Jurkat, Clone E6-1 (cell line): ENCODE measurements at places on chromosomes 7 and 10.

GRCh38 chr7:85392789-85393188, 205.9 kb upstream of the SEMA3D start:
- DNase-seq = no peak

DNA sequence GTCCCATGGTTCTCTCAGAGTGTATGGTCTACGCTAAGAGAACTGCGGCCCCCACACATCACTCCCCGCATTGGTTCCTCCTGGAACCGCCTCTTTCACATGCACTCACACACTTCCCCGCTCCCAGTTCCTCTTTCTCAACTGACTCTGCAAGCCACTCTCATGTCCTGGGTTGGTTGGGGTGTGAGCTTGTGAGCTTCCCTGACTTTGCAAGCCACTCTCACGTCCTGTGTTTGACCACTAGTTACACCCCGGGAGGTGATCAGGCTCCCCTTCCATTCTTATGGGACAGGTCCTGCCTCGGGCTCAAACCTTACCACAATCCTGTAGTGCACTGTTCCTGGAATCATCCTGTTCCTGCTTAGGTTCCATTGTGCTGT, 105.0 kb downstream of the TRIM24 start:
- DNase-seq = no peak

- no peak for DNase-seq
Measured at GRCh38 chr10:129869596-129870473, 94.2 kb downstream of the EBF3 start.

DNA sequence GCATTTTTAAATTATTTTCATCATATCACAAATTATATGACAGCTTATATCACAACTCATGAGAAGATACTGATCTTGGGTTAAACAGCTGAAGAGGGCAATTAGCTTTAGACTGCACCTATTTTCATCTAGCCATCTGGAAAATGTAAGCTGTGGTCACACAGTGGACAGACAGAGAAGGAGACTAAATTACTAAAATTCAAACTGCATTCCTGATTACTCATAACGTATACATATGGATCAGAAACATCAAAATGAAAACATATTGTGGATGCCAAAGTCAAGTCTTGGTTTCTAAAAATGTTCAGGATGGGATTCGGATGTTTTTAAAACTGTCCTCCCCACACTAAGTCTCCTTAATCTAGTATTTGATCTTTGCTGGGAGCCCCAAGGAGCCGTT, 6.6 kb downstream of the BBIP1 start:
- DNase-seq = no peak

DNA sequence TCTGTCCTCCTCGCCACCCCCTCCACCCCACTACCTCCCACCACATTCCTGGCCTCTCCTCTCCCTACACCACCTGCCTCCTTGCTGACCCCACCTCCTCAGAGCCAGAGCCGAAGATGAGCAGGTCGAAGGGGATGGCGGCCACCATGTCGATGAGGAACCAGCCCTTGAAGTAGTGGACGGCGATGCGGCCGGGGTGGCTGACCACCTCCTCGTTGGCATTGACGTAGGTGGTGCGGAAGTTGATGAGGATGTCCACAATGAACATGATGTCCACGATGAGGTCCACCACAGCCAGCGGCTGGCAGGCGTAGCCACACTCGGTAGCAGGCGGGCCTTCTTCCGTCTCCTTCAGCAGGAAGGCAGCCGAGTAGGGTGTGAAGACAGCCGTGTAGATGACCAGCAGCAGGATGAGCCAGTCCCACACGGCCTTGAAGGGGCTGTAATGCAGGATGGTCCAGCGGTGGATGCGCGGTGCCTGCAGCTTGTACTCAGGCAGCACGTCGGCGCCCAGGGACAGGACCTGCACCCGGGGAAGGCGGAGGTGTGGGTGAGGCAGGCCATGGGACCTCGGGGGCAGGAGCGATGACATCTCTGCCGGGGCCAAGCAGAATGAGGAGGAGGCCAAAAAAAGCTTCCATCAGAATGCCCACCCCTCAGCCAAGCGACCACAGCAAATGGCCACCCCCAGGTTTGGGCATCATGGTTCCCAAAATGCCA, 25.6 kb downstream of the KCNH2 start:
- no peak for DNase-seq

DNA sequence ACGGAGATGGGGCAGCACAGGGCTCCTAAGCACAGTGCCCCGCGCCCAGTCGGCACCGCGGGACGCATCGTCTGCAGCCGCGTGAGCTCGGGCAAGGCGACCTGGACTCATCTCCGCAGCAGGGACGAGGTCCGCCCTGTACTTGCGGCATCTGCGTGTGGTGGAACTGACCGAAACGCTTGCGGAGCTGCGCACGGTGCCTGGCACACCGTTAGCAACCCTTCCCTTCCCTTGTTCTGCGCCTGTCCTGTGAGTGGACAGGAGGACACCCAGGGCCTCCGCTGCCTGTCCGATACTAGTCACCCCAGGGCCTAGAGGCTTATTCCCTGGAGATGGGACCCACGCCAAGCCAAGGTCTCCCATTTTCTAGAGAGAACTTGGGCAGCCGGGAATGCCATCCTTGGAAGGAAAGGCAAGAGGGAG, 98.5 kb downstream of the WDR11 start:
- DNase-seq = no peak

GRCh38 chr10:98316170-98316569, 48.2 kb upstream of the LOXL4 start:
- no peak for DNase-seq

- no peak for DNase-seq
Measured at GRCh38 chr10:29546773-29547313, 87.9 kb downstream of the SVIL start.

- DNase-seq = no peak
Measured at GRCh38 chr10:11642566-11642965, 31.1 kb upstream of the USP6NL start.

DNA sequence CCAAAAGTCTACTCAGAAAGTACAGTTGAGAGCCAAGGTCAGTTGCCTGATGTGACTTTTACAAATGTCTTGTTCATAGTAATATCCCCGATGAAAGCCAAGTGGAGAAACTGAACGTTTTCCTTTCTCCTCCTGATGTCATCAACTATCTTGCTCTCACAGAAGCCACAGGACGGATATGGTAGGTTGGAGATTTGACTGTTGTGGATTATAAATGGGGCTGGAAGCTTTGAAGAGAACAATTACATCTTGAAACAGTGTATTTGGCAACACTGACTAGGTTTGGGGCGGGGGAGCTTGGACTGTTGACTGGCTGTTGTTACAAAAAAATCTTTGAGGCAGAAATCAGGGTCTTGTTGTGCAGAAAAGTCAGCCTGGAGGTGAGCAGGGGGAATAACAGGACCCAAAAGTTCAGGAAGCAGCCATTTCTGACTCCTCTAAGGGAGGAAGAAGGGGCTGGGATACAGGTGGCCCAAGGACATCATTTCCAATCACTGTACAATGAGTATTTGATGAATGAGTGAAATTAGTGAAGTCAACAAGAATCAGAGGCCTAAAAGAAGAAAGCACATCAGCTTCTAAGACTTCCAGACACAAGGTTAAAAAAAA, 24.3 kb downstream of the PLEKHS1 start:
- DNase-seq = peak; percentile 79

- no peak for DNase-seq
Measured at GRCh38 chr7:4906682-4907081, 23.2 kb upstream of the RADIL start.

- DNase-seq = no peak
Measured at GRCh38 chr10:3980660-3981059, 195.7 kb upstream of the KLF6 start.
